ENCODE measurements at places on chromosomes 2 and 18.

DNA sequence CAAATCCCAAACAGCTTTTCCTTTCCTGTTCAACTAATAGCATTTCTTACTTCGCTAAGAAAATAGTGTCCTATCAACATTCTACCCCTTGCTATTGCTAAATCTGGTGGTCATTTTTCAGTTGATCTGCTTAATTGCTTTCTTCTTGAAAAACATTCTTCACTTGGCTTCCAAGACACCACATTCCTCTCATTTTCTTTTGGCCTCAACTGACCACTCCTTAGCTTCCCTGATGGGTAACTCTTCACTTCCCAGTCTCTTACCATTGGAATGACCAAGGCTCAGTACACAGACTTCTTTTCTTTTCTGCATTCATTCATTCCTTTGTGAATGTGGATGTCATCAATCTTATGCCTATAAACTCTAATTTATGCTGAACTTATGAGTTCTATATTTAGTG, 230.8 kb upstream of the CDH2 start:
- no peak for DNase-seq

- peak; percentile 91 for DNase-seq
These were observed 70.8 kb downstream of the TNP1 start for GRCh38 chr2:216789081-216789480.

DNA sequence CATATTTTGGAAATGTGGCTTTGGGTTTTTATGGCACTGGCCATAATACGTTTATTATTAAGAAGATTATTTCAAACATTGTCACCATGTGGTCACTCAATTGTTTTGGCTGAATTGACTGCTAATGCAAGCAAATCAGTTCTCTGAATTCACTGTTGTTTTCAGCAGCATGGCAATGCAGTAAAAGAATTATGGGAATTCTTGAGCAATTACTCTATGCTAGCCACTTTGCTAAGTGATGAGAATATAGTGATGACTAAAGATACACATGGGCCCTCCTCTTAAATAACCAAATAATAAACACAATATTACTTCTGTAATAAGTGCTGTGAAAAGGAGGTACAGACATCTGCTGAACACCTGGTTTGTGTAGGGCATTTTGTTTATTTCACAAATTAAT, 58.0 kb upstream of the FANCL start:
- no peak for DNase-seq

- no peak for DNase-seq
These were observed 36.8 kb downstream of the TRIP12 start for GRCh38 chr2:229884775-229885699.

DNA sequence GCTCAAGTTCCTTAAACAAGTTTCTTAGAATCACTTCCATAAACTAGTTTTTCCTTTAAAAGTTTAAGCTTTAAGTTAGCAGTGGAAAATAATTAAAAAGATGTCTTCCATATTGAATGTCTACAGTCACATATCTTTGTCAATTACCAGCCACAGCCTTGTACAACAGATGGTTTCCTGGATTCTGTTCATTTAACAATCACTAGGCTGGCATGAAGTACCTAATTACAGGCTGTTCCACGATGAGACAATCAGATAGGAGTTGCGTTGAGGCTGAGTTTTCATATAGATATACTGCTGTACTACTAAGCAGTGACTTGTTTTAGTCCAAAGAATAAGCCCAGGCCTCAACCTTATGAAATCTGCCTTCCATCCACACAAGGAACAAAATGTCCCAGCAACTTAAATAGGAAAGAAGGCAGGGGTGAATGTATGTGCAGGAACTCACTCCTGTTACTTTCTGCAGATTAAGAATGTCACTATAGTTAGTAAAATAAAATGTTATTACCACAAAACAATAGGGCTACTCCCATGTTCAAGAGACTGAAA, 131.0 kb downstream of the ZAP70 start:
- DNase-seq, result peak; percentile 79

GRCh38 chr2:214410128-214410775, 602 bp upstream of the VWC2L start:
- DNase-seq, result no peak

DNA sequence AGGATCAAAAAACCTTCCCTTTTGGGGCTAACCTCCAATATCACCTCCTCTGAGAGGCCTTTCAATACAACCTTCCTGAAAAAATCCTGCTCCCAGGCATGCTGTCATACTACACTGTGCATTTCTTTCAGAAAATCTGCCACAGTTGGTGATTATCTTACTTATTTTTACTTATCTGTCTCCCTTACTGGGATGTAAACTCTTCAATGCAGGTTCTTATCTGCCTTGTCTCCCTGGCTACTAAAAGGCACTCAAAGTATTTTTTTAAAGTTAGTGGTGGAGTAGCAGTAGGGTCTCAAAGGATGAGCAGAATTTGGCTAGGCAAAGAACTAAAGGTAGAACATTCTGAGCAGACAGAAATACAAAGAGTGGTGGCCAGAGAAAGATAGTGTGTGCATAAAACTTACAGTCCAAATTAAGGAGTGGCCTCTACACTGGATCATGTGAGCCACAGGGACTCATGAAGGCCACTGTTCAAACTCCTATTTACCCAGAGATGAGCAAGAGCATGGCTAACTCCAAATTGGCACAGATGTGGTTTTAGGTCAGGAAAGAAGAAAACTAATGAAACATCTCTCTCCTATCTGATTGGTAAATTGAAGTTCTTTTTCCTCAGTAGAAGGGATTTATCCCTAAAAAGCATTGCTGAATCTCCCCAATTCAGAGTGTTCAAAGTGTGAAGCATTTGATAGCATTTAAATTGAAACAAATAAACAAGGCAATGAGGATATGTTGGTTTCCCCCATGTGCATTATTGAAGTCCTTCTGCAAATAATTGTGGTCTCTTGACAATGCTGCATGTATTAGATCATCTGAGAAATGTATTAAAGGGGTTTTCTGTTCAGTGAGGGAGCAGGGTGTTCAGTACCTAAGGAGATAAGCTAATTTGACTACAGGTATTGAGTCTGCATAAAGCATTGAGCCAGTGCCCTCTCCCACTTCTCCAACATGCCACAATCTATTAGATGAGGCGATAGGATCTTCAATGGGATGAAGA, 285.5 kb downstream of the MREG start:
- no peak for DNase-seq

DNA sequence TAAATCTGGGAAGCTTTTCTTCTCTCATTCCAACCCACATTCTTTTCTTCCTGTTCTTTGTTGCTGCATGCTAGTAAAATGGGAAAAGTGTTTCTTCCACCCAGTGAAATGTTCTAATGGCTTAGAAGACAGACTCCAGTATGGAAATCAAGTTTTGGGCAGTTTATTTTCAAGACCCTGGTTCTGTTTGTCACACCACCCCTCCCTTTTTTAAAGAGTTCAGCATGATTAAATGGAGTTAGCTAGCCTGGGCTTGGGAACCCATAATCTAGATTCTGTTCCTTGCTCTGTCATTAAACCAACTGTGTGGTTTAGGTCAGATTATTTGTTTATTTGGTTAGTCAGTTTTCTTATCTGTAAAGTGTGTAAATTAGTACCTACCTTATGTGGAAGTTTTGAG, 151.8 kb upstream of the NT5C1B start:
- DNase-seq, result no peak

- DNase-seq, result no peak
These were observed 1365.5 kb upstream of the CELF4 start for GRCh38 chr18:38930881-38931753.

GRCh38 chr2:38876407-38876806, 631 bp downstream of the MORN2 start:
- no peak for DNase-seq

GRCh38 chr2:102064679-102065674, 73.2 kb downstream of the IL1R2 start:
- no peak for DNase-seq

DNA sequence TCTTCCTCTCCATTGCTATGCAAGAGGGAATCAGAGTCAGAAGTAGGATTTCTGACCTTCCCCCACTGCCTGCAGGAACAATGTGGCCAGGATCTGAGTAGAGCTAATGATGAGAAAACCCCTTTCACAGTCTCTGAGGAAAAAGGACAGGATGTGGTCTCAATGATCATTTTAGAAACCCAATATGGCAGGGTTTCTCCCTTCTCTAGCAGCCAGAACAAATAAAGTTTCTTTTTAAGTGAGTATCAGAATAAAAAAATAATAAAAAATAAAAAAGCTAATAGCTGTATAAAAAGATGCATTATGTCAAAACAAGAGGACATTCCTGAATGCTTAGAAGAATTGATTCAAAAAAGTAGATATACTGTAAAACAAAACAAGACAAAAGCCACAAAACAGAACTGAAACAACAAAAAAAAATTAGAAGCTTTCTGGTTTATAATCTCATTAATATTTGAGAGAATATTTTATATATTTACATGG, 1124.9 kb upstream of the ZEB2 start:
- no peak for DNase-seq

GRCh38 chr2:98809878-98810587, 79.1 kb upstream of the MGAT4A start:
- DNase-seq, result no peak

DNA sequence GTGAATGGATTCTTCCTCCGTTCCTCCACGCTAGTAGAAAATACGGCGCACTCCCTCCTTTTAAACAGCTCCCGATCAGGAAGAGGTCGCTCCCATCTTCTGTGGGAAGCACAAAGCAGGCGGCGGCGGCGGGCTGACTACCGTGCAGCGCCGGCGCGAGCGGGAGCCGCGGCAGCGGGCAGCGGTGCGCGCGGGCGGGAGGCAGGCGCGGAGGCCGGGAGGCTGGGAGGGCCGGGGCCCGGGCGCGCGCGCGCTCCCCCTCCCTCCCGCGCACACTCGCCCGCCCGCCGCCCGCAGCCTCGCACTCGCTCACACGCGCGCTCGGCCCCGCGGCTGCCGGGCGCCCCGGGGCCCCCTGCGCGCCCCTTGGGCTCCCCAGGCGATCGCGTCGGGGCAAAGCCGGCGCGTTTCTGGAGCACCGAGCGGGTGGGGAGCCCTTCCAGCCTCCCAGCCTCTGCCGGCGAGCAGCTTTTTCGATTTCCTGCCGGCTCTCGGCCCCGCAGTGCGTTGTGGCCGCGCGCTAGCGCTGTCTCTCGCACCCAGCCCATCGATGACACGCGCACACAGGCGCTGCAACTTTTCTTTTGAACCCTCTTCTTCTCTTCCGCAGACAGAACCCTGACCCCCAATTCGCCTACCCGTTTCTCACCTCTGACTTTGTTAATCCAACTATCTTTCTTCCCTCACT, at the start of gene SLC8A1:
SLC8A1 (minus strand) TSS at position 173 of the 688 bp plus-strand sequence.
- DNase-seq, result peak; percentile 2

GRCh38 chr2:207501802-207502576, 27.8 kb upstream of the CREB1 start:
- DNase-seq, result no peak

DNA sequence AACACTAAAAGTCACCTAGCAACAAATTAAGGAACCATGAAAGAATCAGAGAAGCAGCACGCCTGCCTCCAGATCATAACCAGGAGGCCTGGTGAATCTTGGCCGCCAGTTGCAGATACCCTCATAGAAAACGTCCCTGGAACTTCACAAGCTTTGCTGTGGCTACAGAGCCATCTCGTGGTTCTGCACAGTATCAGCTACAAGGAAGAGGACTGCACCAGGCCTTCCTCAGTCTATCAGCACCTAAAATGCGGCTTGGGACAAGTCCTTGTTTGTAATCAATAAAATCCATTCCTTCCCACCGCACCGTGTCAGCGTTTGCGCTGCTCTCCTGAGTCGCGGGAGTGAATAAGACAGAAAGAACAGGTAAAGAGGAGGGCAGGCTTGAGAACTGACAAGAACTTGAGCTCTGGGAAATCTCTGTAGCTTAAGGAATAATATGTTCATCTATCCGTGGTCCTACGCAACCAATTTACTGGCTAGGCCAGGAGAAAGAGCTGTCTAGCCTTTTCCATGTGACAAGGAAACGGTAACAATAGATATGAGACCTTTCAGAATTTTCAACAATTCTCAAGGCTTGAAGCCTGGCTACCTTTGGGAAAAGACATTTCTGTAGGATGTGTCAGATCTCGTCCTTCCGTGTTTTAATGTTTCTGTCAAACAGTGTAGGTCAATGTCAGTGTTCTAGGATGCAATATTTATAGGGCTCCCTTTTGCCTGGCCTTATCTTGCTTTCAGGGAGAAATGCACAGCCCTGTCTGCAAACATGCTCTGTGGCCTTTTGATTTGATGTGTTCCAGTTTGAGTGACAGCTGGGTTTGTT, 128.5 kb upstream of the RAB12 start:
- DNase-seq, result peak; percentile 8

DNA sequence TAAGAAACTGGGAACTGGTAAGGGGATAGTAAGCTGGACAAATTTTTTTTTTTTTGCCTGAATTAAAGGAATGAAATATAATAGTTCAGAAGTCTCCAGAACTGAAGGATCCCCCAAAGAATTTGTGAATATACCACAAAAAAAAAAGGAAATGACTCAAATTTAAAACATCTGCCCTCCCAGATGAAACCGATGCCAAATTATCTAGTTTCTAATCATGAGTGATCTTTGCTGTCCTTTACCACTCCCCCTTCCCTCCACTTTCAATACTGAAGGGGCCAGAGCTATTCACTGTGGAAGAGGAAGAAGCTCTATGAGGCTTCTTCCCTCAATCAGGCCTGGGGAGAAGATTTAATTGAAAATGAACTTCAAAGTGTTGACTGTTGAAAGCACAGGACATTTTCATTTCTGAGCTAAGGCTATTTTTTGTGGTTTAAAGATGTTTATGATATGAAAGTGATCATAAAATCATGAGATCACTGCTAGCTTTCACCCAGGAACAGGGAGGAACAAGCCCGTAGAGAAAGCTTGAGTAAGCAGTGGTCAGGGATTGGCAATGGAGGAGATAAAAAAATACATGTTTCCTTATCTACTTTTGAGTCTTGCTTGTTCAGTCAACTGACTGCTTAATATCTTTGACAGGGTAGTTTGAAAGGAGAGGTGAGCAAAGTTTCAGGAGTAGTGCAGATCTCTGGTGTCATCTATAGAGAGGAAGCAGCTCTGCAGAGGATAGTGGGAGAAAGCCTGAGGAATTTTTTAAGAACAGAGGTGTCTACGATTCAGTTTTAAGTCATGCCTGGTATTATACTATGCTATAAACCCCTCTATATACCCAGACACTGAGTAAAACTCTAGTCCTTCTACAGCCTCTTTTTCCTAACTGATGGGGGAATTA, 409.5 kb upstream of the FIGN start:
- DNase-seq, result no peak

DNA sequence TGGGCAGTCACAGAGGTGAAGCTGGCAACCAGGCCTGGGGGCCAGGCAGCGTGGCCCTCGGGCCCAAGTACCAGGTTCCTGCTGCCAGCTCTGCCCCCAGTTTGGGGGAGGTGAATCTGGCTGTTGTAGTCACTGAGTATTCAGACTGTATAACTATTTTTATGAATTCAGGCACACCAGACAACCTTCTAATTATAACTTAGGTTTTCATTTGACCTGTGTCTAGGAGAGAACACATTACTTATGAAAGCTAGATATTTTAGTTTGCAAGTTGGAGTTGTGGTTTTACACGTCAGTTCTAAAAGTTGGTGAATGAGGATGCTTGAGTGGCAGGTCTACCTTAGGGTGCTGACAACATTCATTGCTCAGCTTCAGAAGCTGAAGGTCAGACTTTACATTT, 71.7 kb downstream of the LIMS1 start:
- no peak for DNase-seq
